Left lobe of liver (tissue), 2 donors: ENCODE measurements at places on chromosomes 7 and 10. TPM values are rescaled to one million over a fixed set of nuclear protein-coding genes. Genes with fewer than 3 reads are reported as not detected.
A peak's percentile ranks its signal among the peaks of the same experiment; 100 is the strongest.

The FAM237B gene
- total RNA-seq: not detected

The SOSTDC1 gene
- total RNA-seq: not detected

The MYL10 gene
- not detected for total RNA-seq

The CXCL12 gene
- total RNA-seq: 50.3 TPM

The GLI3 gene
- 0.88 TPM for total RNA-seq

The EPHB4 gene
- total RNA-seq: 48.8 TPM

The HYAL4 gene
- total RNA-seq: not detected

The LIPF gene
- total RNA-seq: not detected

The MACROH2A2 gene
- total RNA-seq: 5.3 TPM

The FAM200A gene
- total RNA-seq: 2.2 TPM

- DNase-seq: peak; percentile 22
Measured at GRCh38 chr7:155343150-155343549, 45.5 kb downstream of the INSIG1 start.

- DNase-seq: no peak
Measured at GRCh38 chr10:37871568-37872251, 14.3 kb upstream of the ZNF248 start.

- no peak for DNase-seq
Measured at GRCh38 chr10:124624466-124624865, 119.7 kb downstream of the FAM53B start.

DNA sequence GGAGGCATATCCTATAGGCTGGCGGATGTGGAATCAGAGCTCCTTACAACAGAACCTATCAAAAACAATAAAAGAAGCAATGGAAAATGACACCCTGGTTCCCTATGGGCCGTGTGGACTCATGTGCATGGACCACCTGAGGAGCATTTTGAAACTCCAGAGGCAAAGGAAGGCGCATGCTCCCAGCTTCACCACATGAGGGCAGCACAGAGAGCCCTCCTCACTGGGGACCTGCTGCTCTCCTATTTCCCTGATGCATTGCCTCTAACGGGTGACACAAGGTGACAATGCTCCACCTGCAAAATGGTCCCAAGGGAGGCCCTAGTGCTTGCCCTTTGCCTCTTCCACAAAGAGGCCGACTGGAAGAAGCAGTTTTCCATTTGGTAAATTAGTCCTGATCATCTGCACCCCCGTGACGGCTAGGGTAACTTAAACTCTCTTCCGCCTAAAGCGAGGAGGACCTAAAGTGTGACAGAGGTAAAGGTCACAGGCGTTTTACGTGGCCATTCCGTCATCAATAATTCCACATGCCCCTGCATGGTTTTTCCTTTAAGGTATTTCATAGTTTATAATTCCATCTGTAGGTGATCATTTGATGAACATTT is 67.7 kb downstream of the GPAM start:
- DNase-seq: no peak

DNA sequence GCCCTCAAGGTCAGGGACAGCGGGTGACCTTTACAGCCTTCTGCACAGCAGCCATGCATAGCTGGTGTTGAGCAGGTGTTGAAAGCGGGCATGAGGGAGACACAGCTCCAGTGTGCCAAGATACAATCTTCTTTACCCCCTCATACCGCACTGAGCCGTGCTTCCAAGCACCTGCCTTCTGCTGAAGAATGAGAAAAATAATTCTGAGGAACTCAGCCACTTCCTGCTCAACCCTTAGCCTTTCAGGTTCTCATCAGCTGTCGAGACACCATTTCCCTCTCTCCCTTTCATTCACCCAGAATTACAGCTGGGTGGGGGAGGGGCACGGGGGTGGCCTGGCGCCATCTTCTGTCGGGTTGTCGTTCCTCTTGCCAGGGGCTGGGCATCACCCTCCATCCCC is 58.6 kb downstream of the COL13A1 start:
- DNase-seq: no peak

- DNase-seq: no peak
Measured at GRCh38 chr10:6123532-6123931, 34.7 kb downstream of the RBM17 start.

- no peak for DNase-seq
Measured at GRCh38 chr10:124798364-124798763, 3.3 kb upstream of the ABRAXAS2 start.

DNA sequence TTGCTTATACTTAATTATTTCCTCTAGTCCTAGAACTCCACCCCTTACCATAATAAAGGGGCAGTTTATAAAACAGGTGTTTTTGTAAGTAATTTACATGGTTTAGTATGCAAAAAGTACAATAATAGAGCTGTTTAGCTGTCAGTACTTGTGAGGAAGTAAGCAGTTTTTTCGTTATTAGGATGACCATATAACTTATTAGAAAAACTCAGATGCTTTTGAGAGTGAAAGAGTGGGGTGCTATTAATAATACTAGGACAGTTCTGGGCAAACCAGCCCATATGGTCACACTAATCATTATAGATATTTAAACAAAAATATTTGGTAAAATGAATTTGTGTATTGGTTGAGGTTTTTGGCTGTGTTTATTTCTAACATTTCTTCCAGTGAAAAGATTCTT is 201.9 kb upstream of the KAT6B start:
- no peak for DNase-seq

DNA sequence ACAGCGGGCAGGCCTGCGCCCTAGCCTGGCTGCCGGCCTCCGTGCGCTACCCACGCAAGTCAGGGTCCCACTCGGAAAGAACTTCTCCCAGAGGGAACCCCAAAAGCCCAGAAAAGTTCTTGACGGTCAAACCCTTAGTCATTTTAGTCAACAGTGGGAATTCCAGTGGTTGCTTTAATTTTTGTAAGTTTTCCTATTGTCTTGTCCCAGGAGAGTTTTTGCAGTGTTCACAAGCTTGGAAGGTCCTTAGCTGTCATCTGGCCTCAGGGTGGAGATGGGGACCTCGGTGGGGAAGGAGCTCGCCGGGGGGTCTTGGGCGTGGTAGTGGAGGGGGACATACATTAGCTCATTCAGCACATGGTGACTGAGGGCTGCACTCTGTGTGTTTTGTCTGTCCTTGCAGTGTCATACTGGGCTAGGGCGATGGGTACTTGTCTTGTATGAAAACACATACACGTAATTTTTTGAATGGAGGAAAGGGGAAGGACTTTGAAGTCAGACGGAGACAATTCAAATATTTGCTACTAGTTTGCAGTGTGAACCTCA is 736 bp downstream of the MINDY4 start:
- DNase-seq: no peak

- peak; percentile 80 for DNase-seq
Measured at GRCh38 chr10:110207011-110207804, at the start of gene MXI1. Gene MXI1, plus strand, starts transcription at chr10:110207605. Its CDS starts 204 bp downstream, at chr10:110207809.

GRCh38 chr7:34709771-34710170 is 51.8 kb downstream of the NPSR1 start:
- DNase-seq: no peak

DNA sequence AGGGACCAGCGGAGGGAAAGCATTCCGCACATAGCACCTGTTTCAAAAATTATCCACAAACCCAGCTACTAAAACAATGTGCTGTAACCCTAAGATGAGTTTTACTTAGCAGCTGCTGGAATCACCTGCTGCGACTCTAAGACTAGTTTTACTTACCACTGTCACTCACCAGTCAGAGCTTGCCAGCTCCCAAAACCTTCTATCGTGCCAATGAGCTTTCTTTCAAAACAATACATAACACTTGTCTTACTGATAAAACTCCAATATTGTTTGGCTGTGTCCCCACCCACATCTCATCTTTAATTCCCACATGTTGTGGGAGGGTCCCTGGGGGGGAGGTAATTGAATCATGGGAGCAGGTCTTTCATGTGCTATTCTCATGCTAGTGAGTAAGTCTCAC is 18.4 kb downstream of the ST8SIA6 start:
- no peak for DNase-seq

DNA sequence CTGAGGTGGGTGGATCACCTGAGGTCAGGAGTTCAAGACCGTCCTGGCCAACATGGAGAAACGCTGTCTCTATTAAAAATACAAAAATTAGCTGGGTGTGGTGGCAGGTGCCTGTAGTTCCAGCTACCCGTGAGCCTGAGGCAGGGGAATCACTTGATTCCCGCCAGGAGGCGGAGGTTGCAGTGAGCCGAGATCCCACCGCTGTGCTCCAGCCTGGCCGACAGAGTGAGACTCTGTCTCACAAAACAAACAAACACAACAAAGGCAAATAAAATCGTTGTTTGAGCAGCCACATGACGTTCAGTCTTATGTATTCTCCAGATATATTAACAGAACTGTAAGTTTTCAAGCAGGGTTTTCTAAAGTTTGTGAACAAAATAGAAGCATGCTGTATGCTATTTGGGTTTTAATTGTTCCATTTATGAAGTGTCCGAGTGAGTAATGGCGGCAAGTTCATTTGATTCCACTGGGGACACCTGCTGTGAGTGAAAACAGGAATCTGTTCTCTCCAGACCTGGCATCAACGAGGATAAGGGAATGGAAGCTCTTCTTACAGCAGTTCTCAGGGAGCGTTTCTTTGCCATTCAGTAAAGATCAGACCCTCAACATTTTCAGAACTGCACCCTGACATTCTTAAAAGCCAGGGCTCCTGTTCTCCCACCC is 122.5 kb upstream of the PITRM1 start:
- DNase-seq: no peak

DNA sequence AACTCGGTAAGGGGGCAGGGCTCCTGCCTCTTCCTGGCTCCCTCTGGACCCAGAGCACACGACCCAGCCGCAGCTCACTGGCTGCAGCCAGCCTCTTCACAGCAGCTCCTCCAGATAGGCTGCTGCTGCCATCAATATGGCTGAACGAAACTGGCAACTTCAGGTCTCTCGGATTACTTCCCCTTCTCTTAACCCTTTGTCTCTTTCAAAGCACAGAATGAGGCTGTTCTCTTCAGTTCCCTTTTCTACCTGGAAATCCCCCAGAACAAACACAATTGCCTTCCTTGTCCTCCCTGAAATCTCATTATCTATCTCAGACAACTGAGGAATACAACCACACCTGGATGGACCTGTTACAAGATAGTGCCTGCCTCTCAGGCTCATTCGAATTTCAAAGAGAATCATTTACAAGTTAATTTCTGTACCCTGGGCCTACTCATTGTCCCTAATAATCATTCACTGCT is 193.4 kb upstream of the MBL2 start:
- DNase-seq: no peak

DNA sequence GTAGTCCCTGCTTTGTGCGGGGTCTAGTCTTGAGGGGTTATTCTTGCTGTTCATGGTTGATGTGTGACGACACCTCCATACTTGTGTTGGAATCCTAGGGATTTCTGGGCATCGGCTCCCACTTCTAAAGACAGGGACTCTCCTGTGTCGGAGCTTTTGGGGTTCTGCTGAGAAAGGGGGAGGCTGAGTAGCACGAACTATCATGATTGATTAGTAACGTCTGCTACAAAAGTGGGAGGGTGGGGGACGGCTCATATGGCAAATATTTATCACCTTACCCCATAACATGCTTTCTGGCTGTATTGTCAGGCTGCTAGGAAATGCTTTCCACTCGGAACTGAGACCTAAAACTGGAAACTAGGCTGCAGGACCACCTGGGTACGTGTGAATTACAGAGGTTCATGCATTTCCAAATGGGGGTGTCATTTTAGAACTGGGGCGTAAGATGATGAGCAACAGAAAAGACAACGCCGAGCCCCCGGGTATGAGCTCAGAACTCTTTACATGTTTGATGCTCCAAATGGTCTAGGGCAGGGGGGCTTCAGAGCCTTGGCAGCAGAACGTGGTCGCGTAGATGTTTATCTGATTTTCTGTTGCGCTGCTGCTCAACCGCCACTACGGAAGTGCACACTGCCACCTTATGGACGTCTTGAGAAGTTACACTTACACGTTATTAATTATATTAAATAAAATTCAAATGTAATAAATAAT is 15.1 kb upstream of the NME8 start:
- DNase-seq: no peak

GRCh38 chr10:75396631-75397495 is 4.7 kb downstream of the ZNF503 start:
- no peak for DNase-seq

- peak; percentile 72 for DNase-seq
Measured at GRCh38 chr10:34479520-34480179, 335.4 kb downstream of the PARD3 start.
